HFFc6 (cell line): ENCODE measurements at places on chromosomes 13 and 19. TPM values are rescaled to one million over a fixed set of nuclear protein-coding genes. Genes with fewer than 3 reads are reported as not detected.

- no peak for DNase-seq
These were observed 154.7 kb upstream of the SGCG start for GRCh38 chr13:23025864-23026608.

GRCh38 chr19:45996933-45997332, 1.7 kb downstream of the CCDC61 start:
- DNase-seq: no peak

DNA sequence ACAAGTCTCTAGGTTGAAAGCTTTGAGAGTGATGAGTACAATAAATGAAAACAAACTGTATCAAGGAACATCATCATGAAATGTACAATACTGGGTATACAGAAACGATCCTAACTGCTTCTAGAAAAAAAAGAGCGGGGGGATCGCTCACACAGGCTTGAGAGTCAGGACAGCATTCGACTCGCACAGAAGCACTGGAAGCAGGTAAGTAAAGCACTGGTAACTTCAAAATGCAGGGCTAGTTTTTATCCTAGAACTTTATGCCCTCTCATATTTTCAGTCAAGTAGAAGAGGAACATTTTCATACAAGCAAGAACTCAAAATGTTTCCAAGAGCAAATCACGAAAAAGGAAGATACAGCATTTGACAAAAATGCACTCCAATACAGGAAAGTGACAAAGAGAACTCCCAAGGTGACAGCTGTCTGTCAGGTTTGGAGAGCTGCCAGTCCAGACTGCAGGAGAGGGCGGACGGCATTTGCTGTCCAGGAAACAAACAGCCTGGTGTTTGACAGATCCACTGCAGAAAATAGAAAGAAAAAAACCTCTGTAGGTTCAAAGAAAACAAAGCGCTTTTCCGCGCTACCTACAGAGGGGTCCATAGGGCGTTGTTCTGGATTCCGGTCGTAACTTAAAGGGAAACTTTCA, 58.2 kb upstream of the XPO4 start:
- no peak for DNase-seq

- no peak for DNase-seq
These were observed 682 bp upstream of the CABP5 start for GRCh38 chr19:48044561-48044960.

- DNase-seq: peak; percentile 87
These were observed 18.6 kb downstream of the NALCN start for GRCh38 chr13:101397742-101398141.

DNA sequence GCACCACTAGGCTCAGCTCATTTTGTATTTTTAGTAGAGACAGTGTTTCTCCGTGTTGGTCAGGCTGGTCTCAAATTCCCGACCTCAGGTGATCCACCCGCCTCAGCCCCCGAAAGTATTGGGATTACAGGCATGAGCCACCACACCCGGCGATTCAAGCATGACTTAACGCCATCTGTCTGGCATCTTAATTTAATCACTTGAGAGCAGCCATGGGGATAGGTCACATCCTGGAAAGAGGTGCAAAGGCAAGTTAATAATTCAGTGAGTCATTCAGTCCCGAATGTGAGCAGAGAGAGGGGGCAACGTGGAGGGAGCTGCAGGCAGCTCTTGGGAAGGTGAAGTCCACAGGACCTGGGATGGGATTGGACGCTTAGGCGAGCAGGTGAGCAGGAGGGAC, 31.7 kb upstream of the USP29 start:
- DNase-seq: no peak

GRCh38 chr13:32001154-32001768, 30.3 kb upstream of the FRY start:
- peak; percentile 57 for DNase-seq

DNA sequence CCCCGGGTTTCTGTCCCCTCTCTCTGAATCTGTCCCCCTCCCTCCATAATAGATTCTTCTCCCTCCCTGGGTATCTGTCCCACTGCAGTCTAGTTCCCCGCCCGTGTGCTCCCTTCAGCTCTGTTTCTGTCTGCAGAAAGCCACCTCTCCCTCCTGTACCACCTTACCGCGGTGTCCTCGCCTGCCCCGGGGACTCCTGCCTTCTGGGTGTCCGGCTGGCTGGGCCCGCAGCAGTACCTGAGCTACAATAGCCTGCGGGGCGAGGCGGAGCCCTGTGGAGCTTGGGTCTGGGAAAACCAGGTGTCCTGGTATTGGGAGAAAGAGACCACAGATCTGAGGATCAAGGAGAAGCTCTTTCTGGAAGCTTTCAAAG, 1.3 kb downstream of the FCGRT start:
- DNase-seq: no peak

GRCh38 chr19:33267706-33268105, 34.6 kb downstream of the CEBPA start:
- DNase-seq: no peak

DNA sequence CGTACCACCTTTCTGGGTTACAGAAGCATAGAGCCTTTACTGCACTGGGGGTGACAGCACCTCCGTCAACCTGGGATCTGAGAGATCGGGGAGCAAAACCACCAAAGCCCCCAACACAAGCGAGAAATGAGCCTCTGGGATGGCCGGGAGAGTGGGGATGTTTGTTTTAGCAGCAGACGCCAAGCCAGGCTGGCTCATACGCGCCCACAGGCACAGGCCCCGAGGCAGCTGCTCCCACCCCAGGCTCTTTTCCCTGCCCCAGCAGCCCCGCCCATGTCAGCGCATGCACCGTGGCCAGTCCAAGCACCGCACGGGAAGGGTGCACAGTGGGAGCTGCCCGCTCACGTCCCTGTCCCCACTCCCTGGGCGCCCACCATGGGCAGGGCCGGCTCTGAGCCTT, 8.5 kb downstream of the PIP5K1C start:
- no peak for DNase-seq

- no peak for DNase-seq
These were observed 47.1 kb upstream of the PEPD start for GRCh38 chr19:33568706-33569105.

- no peak for DNase-seq
These were observed 182.2 kb downstream of the KDM4B start for GRCh38 chr19:5150902-5151741.

GRCh38 chr13:95438297-95438696, 114.2 kb upstream of the CLDN10 start:
- no peak for DNase-seq

GRCh38 chr13:24179486-24179850, 18.9 kb downstream of the SPATA13 start:
- no peak for DNase-seq

DNA sequence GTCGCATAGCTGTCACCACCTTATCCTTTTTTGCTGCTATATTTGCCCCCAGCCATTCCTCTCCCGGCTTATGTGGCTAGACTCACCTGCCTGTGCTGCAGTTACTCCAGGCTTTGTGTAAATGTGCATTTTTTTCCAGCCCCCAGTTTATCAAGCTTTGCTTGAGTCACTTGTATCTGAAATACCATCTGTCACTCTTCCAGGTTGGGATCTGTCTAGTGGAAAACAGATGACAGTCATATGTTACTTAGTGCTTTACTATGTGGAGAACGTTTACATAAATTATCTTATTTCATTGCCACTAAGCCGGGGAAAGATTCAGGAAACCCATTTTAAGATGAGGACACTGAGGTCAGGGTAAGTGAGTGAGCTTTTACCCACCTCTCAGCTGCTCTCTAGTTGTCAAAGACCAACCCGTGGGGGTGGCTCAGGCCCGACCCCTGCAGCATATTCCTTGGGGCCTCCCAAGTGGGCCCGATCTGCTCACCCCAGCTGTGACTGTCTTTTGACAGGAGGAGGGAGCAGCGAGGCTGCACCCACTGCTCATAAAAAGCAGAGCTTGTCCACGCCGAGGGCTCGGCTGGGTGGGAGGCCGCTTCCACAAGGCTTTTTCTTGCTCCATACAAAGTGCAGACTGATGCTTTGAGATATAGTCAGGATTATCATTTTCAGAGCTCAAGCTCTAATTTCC, 7.2 kb downstream of the GJB2 start:
- no peak for DNase-seq

GRCh38 chr19:9586764-9587163, 2.5 kb upstream of the ZNF121 start:
- peak; percentile 45 for DNase-seq

DNA sequence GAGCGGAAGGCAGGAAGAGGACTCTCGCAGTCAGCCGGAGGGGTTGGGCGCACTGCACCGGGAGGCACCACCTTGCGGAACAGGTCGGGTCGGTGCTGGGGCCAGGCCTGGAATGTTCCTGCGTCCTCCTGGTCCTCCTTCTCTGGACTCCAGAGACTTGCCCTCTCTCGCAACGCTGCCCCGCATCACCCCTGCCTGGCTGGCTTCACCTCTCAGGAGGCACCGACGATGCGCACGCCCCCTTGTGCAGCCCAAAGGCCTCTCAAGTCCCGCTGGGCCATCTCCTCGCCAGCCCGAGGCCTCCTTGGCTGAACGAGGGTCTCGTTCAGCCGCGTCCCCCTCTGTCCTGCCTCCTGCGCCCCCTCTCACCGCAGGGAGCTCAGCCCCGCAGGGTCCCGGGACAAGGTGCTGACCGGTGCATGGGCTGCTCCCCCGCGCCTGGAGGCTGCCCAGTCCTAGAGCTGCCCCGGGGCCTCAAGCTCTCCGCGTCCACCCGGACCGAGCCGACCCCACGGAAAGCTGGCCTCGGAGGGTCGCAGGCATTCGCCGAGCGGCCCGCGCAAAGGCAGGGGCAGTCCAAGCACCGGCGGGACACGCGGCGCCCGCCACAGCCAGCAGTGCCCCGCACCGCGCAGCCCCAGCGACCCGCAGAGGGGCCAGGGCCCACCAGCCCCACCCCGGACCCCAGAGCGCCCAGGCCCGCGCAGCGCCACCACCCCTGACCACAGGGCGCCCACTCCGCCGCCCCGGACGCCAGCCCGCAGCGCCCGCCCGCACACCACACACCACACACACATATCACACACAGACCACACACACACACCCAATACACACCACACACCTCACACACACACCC, 133.8 kb downstream of the CRYL1 start:
- no peak for DNase-seq

DNA sequence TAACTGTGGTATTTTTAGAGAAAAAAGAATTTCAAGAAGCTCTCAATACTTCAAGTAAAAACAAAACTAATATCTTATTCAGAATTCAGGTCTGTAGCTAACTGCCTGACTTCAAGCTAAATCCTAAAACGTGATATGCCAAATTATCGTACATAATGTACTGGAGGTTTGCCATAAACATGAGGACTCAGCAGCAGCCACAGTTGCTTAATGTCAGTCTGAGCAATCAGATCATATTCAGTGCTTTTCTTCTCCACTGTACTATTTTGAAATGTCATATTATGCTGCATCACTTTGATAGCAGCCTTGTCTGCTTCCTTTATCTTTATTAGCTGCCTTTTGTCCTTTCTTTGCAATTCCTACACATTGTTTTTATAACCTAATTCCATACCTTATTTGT, 265.1 kb upstream of the EDNRB start:
- DNase-seq: no peak

Gene ATP4A
- total RNA-seq: not detected in 2 replicates

Gene SBK3
- not detected in 2 replicates for total RNA-seq

Gene COL5A3
- total RNA-seq: 1.3 to 3.4 TPM (median 3.0 TPM) in 3 replicates

Gene NLRP11
- total RNA-seq: 0.11 TPM in 1 of 3 replicates, not detected in the others

Gene PGLYRP2
- total RNA-seq: not detected in 3 replicates
